Subcutaneous adipose tissue (tissue), 4 donors: ENCODE measurements at places on chromosomes 16 and 17. TPM values are rescaled to one million over a fixed set of nuclear protein-coding genes. Genes with fewer than 3 reads are reported as not detected.

Gene C16orf96
- total RNA-seq = 1.1 TPM

Gene CCL23
- 13.7 TPM for total RNA-seq

Gene YPEL2
- 55.5 TPM for total RNA-seq

Gene VEZF1
- 66.8 TPM for total RNA-seq

Gene CD300C
- total RNA-seq = 0.65 TPM

Gene PMFBP1
- 7.2 TPM for total RNA-seq

Gene LITAFD
- not detected for total RNA-seq

Gene SLC52A1
- not detected for total RNA-seq

Gene SRCIN1
- total RNA-seq = 11.5 TPM

Gene PDP2
- 36.4 TPM for total RNA-seq

Gene KRT31
- total RNA-seq = not detected

Gene DOK4
- total RNA-seq = 12.8 TPM

Gene MYL11
- total RNA-seq = not detected

Gene PIP4K2B
- 29.3 TPM for total RNA-seq

Gene NKD1
- 0.68 TPM for total RNA-seq

Gene PRAC1
- not detected for total RNA-seq

Gene GOSR2
- 36.8 TPM for total RNA-seq

Gene CHMP6
- 36.9 TPM for total RNA-seq

Gene DNAAF1
- 0.44 TPM for total RNA-seq

Gene CCL14
- 44.7 TPM for total RNA-seq

Gene SLC5A10
- not detected for total RNA-seq

Gene ADAD2
- 3.6 TPM for total RNA-seq

Gene GDPD1
- total RNA-seq = 4.0 TPM

Gene ACE
- 5.7 TPM for total RNA-seq

Gene ASGR1
- total RNA-seq = 5.9 TPM

Gene SCNN1B
- 8.3 TPM for total RNA-seq

Gene SYNGR3
- total RNA-seq = not detected

Gene SCN4A
- 7.5 TPM for total RNA-seq

Gene VASN
- total RNA-seq = 13.7 TPM

Gene DNASE1L2
- total RNA-seq = not detected

Gene CSH1
- total RNA-seq = not detected

Gene NME2
- 500 TPM for total RNA-seq

Gene NXN
- total RNA-seq = 2.9 TPM

Gene CCL8
- total RNA-seq = 0.85 TPM

Gene PTRH2
- total RNA-seq = 36.7 TPM
